ENCODE measurements at places on chromosomes 12 and 14.

DNA sequence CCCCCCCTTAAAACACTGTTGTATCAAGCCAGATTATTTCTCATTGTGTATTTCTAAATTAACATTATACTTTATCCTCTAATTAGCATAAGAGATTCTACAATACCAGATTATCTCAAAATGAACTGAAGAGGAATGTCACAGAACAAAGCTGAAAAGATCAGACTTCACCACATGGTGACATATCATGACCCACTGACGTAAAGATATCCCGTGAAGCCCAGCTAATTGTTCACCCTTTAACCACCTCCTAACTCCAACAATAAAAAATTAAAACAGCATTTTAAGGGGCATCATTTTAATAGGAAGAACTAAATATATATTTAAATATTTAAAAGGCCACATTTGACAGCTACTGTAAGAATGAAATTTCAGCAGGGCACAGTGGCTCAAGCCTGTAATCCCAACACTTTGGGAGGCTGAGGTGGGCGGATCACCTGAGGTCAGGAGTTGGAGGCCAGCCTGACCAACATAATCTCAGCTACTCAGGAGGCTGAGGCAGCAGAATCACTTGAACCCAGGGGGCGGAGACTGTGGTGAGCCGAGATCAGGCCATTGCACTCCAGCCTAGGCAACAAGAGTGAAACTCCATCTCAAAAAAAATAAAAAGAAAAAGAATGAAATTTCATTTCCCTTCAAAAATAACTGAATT is 29.0 kb downstream of the CDK17 start:
- DNase-seq, result no peak

- no peak for DNase-seq
Measured at GRCh38 chr14:96648506-96649326, 146.5 kb downstream of the PAPOLA start.

GRCh38 chr12:100481021-100481420 is 7.4 kb downstream of the NR1H4 start:
- DNase-seq, result no peak

DNA sequence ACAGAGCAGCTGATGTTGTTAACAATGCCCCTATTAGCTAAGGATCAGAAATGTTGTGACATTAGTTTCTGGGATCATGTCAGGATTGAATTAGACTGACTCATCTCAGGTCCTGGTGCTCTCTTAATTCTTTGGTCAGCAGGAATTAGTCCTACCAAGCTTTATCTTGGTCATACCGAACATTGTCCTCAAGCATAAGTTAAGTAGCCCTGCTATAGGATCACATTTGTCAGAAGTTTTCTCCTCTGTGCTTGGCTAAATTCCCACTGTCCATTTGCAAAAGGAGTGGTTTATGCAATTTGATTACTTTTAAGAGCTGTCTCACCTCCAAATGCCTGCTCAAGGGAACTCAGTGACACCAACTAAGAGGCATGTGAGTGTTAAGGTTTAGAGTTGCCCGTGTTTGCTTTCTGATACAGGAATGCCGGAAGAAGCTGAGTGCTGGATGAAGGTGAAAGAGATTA is 48.4 kb upstream of the IFNG-AS1 start:
- DNase-seq, result no peak

DNA sequence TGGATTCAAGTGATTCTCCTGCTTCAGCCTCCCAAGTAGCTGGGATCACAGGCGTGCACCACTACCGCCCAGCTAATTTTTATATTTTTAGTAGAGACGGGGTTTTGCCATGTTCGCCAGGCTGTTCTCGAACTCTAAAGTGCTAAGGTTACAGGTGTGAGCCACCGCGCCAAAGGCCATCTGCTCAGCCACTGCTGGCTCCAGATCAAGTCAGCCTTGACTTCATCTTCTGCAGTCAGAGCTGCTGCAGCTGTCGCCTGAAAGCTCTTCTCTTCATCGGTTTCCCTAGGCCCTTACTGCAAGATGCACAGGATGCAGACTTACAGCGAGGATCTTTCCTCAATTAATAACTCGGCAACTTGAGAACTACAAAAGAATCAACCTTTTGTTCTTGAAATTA is 66.8 kb downstream of the CLIP1 start:
- DNase-seq, result no peak

DNA sequence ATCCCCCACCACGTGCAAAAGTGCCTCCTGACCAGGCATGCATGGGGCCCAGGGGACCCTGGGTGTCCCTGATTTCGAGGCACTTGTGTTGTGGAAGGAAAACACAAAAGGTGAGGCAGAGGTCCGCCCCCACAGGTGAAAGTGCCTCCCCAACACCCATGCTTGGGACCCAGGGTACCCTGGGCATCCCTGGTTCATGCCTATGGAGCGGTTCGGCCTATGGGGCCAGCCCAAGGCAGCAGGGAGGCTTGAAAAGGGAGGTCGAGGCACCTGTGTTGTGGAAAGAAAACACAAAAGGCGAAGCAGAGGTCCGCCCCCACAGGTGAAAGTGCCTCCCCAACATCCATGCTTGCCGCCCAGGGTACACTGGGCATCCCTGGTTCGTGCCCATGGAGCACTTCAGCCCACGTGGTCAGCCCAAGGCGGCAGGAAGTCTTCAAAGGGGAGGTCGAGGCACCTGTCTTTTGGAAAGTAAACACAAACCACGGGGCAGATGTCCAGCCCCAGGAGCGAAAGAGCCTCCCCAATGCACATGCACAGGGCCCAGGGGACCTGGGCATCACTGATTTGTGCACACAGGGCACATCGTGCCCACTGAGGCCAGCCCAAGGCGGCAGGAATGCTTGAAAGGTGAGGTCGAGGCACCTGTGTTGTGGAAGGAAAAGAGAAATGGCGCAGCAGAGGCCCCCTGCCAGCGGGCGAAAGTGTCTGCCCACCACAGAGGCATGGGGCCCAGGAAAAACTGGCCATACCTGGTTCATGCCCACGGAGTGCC is 375.5 kb downstream of the ALG10 start:
- no peak for DNase-seq

DNA sequence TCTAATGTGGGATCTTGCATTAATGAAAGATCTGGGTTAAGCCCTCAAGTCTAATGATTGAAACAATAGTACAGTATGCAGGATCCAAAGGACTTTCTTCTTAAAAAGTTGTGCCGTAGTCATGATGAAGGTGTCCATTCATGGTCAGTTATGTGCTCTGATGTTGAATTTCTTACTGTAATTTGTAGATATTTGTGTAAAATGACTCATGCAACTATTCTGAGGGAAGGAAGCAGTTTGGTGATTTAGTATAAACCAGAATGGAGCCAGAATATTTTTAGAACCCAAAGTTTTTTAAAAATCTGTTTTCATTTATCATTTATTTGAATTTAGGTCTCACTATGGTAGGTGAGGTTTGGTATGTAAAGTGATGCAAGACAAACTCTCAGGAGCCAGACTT is 151.2 kb downstream of the AKAP6 start:
- no peak for DNase-seq

Data from stimulated activated CD8-positive, alpha-beta memory T cell treated with anti-CD3 and anti-CD28 coated beads, Interleukin-7, amount 100 ng/mL, for 4 hours (primary cell).